ENCODE measurements at places on chromosomes 1 and 21.

- no peak for DNase-seq
Observed at GRCh38 chr21:43208561-43209332, 39.9 kb downstream of the CRYAA start.

GRCh38 chr1:38696371-38696770 lies 163.2 kb downstream of the RRAGC start:
- DNase-seq = no peak

- no peak for DNase-seq
Observed at GRCh38 chr1:45623972-45624371, at the start of gene CCDC17. TSS of gene CCDC17 (minus strand) at chr1:45624054. CDS start at chr1:45623909, 145 bp downstream.

DNA sequence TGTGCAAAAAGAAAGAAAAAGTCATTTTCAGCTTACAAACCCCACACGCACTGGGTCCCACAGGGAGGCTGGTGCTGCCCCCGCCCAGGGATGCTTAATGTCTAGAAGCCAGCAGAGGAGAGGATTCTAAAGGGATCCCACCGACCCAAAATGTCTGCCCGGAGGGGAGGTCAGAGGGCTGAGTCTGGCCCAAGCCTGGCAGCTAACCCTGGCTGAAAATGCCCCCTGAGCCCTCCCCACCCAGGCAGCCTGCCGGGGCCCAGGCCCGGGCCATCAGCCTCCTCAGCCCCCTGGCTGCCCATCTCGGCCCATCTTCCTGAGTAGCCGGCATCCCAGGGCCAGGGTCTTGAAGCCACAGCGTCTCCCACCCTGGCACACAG lies 33.5 kb downstream of the ACOT7 start:
- no peak for DNase-seq

DNA sequence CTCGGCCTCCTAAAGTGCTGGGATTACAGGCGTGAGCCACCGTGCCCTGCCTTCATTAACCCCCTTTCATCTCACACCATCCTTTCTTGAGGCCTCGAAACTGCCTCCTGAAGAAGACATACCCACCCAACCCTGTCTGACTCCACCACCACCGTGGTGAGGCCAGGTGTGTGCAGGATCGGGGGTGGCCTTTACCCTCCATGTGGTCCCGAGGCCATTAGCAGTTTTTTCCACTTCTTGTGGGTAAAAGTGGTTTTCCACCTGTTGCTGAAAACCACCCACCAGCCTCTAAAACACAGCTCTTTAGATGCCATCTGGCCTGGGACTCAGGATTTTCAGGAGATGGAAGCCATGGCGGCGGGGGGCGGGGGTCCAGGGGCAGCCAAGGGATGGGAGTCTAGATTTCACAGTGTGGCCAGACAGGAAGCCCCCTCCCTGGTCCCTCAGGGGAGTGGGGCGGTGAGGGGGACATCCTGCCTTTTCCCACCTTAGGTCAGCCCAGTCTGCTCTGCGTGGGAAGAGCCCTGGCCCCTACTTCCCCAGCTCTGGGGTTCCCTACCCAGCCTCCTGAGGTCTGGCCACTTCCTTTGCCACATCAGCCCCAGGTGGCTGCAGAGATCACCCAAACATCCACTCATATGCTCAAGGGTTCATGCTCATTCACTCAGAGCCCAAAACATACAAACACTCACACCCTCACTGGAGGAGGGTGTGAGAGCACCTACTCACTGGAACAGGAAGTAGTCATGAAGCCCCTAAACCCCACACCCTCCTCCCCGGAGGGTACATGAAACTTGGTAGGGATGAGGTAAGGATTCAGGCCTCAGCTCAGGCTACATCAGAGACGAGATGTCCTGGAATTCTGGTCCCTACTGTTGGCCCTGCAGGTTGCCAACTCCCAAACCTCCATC lies 2.3 kb downstream of the FGR start:
- DNase-seq = no peak

GRCh38 chr21:32248571-32249461 lies 30.0 kb downstream of the MIS18A start:
- peak; percentile 16 for DNase-seq

GRCh38 chr1:143698016-143698415 lies 273.8 kb downstream of the FAM72C start:
- DNase-seq = peak; percentile 25

DNA sequence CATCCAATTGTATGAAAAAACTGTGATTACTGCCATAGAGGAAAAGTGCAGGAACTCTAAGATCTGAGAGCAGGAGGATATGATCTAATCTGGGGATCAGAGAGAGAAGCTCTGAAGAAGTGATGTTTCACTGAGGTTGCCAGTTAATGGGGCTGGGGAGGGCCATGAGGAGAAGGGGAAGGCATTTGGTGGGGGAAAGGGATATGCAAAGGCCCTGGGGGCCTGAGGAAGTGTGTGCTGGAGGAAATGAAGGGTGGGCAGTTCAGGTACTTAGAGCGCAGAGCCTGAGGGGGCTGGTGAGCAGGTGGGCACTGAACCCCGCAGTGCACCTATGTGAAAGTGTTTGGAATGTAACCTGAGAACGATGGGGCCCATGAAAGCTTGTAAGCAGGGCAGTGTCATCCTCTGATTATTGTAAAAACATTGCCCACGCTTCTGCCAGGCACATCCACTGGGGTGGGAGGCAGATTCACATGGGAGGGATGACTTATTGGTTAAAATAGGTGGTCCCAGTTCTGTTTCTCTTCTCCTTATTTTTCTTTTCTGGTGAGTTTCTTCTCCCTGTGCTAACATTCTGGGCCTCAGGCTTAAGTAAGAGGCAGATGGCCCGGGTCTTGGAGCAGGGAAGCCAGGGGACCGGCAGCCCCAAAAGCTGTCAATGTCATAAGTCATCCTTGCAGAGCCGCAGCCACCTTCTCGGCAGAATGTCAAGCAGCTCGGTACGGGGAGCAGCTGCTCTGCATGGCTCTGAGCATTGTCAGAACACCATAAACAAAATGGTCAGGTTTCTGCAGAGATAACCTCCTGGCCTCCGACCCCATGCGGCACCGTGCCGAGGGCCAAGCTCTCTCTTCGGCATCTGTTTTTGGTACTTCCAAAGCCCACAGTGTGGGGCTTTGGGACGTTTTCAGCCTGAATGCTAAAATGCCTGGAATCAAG lies 492.0 kb upstream of the VAMP3 start:
- DNase-seq = no peak

- peak; percentile 95 for DNase-seq
Observed at GRCh38 chr1:56578963-56579875, at the start of gene PLPP3. TSS of gene PLPP3 (minus strand) at chr1:56579563. CDS start at chr1:56579016, 547 bp downstream.

DNA sequence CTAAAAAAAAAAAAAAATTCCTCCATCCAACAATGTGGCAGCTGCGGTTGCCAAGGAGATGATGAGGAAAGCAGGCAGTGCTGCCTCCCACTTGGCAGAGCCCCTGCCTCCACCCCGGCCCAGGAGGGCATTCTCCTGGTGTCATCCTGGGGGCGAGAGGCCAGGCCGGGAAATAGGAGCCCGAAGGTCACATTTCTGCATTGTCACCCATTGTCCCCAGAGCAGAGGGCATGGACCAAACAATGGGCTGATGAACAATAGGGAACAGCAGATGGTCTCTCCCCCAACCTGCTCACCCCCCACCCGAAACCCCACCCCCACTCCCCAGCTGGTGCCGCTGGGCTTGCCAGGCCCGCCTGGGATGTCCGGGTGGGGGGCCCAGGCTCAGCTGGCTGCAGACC lies 37.3 kb downstream of the CAMK2N1 start:
- DNase-seq = no peak

DNA sequence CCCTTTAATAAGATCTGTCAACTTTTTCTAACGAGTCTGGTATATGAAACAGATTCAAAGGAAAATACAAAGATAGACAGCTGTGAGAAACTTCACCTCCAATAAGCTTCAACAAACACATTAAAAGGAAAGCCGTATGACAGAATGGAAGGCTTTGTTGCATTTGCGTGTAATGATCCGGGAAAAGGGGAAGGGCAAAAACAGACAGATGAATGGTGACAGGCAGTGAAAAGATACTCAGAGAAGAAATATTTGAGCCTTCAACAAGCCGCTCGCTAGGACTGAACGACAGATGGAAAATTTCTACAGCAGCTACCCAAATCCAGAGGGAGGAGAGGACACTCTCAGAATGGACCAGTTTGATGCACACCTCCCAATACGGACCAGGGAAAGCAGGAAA lies 14.9 kb downstream of the COPA start:
- DNase-seq = no peak
